ENCODE measurements at places on chromosomes 2 and 18.
A peak's percentile ranks its signal among the peaks of the same experiment; 100 is the strongest.

- no peak for DNase-seq
Observed at GRCh38 chr2:227774011-227774624, 28.4 kb downstream of the SCYGR8 start.

GRCh38 chr2:67242456-67242855, 154.7 kb upstream of the ETAA1 start:
- DNase-seq = no peak

DNA sequence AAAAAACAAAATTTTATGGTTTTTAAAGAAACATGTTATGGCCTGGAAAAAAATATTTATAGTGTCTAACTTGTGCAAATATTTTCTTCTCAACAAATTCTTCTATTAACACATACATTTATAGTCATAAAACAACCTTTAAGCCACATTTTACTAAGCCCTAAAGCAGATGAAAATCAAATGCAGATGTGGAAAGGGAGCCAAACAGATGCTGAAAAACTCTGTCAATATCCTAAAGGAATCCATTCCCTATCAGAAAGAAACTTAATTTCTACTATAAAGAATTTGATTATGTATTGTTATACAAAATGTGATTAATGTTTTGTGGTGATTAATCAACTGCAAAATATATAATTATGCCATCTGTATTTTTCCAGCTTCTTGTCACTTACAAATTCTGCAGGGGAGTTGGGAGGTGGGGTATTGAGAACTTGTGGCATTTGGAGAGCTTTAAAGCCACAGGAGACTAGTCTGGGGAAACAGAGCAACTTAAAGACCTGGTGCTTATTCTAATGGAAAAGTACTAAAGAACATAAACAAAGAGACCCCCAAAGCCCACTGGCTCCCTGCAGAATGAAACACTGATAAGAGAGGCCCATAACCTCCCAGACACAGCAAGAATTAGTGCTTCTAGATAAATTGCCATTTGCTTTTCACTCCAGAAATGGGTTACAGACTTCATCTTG, 1721.0 kb upstream of the PIK3C3 start:
- DNase-seq = peak; percentile 5

DNA sequence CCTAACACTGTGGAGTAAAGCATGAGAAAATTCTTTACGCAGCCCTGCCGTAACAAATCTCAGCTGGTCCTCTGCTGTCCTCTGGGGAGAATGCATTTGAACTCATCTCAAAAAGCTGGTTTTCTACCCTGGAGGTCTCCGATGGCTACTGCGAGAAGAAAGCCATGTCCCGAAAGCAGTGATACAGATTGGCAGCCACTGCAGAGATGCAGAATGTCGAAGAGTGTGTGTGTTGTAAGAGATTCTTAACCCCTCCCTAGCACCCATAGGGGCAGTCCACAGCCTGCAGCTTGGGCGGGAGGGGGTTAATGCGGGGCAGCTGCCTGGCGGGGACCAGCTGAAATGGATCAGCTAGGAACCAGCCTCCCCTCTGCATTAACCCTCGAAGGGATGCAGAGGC, 235.9 kb downstream of the ZNF516 start:
- DNase-seq = peak; percentile 16

DNA sequence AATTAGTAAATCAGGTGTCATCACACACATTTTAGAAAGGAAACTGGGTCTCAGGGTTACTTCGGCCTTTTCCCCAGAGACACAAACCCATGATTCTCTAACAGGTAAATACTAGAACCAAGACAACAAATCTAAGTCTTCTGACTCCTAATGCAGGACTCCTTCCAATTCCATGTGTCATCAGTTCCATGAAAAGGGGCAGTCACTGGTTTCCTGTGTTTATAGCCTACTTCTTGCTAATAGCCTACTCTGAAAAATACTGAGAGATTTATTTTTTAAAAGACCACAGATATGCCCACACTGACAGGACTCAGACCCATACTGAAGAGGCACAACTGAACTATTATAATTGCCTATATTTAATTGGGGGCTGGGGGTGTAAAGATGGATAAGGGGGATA, 33.0 kb downstream of the RAB1A start:
- DNase-seq = no peak

DNA sequence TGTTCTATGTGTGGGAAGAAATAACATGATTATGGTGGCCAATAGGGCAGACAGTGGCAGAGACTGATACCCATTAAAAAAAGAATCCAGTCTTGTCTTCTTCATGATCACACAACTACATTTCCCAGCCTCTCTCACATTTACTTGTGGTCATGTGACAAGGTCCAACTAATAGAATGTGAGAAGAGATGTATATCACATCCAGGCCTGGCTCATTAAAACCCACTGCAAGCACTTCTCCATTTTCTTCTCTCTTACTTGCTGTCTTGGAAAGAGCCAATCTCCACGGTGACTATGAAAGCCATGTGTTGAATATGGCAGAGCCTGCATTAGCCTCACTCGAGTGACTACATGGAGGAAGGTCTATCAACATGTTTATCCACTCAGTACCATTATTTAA, 306.2 kb upstream of the ZEB2 start:
- no peak for DNase-seq

- peak; percentile 68 for DNase-seq
Observed at GRCh38 chr2:224946895-224947294, 95.4 kb downstream of the DOCK10 start.

DNA sequence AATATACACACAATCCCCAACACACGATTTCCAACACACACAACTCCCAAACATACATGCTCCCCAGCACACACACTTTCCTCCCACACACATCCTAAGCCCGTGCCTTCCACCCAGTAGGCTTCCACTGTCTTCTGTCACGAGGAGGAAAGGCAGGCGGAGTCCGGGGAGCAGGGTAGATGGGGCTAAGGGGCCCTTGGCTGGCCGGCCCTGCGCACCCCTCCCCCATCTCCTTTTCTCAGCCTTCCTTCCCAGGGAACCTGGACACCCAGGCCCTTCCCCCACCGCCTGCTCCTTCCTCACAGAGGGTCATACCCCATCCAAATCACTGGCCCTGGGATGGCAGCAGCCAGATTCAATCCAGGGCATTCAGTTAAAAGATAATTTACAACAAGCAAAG, 3.4 kb upstream of the PDCD1 start:
- no peak for DNase-seq

DNA sequence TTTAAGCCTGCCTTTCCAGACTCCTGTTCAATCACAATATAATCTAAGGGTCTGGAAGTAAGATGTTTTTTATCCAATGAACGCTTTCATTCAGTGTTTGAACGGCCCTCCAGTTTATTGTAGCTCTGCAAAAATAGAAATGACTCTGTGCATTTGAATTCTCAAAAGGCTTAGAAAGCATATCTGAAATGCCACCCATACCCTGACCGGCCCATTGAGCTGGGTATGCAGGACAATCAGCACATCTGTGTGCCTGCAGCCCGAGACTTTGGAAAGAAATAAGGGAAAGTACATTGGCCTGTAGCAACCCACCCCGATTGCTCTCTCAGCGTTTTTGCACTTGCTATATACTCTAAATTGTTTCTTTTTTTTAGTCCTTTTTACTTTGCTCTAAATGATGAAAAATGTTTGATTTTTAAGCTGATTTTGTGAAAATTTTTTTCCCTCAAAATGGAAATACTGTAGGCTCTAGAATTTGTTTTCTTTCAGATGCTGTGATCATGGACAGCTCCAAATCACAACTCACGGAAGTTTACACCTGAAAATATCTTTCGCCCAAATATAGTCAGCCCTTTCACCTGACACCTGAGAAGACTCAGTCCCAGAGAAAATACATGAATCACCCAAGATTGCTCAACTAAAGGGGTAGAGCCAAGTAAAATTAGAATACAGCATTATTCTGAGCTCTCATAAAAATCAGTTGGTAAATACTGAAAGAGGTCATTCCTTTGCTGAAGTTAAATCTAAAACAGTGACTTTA, 194.5 kb upstream of the SIX3 start:
- no peak for DNase-seq

DNA sequence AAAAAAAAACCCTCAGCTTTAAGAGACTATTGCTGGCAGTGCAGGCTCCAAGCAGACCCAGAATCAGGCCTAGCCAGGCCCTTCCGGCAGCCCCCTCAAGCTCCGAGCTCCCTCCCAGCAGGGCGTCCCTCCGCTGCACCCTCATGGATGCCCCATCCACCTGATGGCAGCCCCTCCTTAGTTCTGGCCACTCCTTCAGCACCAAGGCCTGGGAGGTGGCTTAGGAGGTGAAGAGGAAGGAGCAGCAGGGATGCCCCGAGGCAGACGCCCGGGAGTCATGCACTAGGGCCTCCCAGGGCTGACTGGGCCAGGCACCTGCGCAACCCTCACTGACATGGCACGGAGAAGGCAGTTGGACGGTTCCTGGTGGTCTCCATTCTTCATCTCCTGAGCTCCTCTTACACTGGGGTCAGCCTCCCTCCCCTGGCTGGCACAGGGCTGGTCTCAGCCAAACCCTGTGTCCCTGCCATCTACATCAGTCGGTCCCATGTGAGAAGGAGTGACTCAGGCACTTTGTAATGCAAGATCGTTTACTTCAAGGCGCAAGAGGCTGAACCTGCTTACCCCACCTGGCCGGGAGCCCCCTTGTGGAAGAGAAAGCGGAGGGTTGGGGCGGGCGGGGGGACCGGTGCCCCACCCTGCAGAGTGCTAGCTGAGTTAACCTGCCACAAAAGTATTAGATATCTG, 53.5 kb upstream of the ID2 start:
- no peak for DNase-seq

- no peak for DNase-seq
Observed at GRCh38 chr2:27606611-27607010, 22.2 kb downstream of the CCDC121 start.

- DNase-seq = peak; percentile 68
Observed at GRCh38 chr18:70072678-70073077, 125.0 kb upstream of the CD226 start.

DNA sequence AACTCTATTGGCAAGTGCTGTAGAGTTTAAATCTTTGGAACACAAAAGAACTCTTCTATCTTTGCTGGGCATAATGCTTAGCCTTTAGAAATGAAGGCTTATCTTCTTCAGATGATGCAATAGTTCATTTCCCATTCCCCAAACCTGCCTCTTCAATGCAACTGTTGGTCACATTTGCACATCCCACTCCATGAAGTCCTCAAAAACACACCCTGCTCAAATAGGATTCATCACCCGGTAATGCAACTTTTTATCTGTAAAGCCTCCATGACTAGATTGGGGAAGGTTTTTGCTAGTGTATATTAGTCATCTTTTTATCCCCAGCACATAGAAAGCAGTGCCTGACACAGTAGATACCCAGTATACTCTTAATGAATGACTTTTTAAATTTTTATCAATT, 376.4 kb downstream of the RBM43 start:
- peak; percentile 58 for DNase-seq

- DNase-seq = peak; percentile 76
Observed at GRCh38 chr2:190849774-190850173, 30.8 kb upstream of the GLS start.

DNA sequence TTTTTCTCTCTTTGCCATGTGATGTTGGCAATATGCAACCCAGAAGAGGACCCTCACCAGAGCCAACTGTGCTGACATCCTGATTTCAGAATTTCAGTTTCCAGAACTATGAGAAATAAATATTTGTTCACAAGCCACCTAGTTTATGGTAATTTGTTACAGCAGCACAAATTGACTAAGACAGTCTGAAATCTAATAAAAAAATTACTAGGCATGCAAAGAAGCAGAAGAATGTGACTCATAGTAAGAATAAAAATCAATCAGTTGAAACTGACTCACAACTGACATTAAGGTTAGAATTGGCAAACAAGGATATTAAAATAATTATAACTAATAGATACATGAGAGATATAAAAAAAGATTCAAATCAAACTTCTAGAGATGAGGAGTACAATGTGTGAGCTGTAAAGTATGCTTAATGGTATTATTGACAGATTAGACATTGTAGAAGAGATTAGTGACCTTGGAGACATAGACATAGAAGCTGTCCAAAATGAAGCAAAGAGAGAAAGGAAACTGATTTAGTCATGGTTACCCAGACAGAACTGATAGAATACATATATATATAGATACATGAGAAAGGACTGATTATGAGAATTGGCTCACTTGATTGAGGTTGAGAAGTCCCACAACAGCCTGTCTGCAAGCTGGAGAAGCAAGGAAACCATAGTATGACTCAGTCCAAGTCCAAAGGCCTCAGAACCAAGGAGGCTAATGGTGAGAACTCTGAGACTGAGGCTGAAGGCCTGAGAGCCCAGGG, 27.8 kb upstream of the TTC39C start:
- no peak for DNase-seq

GRCh38 chr2:102368461-102369109, 13.0 kb downstream of the IL18R1 start:
- no peak for DNase-seq

- no peak for DNase-seq
Observed at GRCh38 chr2:74181739-74182138, 3.1 kb upstream of the MOB1A start.

- peak; percentile 69 for DNase-seq
Observed at GRCh38 chr18:23134780-23135549, at the start of gene CABLES1. Gene CABLES1, plus strand, starts transcription at chr18:23135485. Its CDS starts 278 bp downstream, at chr18:23135763.

DNA sequence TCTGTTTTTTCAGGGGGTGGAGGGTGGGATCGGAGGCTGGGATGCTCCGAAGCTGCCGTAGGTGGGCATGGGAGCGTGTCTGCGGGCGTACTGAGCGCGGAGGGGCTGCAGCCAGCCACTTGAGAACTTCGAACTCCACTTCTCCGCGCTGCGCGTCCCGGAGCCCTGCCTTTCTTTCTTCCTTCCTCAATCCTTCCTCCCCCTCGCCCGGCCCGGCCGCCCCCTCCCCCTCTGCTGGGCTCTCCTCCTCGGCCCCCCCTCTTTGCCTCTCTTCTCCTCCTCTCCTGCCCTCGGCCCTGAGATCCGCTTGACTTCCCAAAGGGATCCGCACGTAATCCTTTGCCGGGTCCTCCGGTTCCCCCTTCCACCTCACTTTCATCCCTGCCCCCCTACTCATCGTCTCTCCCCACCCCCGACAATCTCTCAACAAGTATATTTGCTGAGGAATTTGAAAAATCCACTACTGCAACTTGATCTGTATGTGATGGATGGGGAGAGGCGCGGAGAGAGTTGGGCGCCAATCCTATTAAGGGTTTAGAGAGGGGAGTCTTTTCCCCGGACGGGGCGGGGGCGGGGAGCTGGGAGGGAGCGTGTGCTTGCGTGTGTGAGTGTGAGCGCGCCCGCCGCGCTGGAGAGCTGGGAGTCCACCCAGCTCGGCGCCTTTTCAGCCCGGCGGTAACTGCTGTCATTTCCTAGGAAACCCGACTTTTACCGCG, 1.1 kb downstream of the GLI2 start:
- DNase-seq = peak; percentile 93

- DNase-seq = no peak
Observed at GRCh38 chr2:26314243-26314642, 31.7 kb upstream of the SELENOI start.

DNA sequence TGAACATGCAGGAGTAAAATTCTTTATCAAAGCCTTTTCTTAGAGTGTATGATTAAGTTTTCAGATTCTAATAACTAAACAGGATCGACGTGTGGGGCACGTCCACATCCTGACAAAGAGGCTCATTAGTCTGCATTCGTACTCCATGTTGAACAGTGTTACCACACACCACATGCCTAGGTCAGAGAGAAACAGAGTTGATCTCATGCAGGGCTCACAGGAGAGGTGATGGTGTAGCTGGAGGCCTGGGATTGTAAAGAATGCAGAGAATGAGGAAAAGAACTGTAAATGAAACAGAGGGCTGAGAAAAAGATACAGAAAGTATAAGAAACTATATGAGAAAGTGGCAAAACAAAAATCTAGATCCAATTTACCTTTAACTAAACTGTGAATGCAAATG, 632.5 kb downstream of the BCL11A start:
- DNase-seq = no peak

- no peak for DNase-seq
Observed at GRCh38 chr2:120528051-120528692, 182.2 kb downstream of the INHBB start.
